ENCODE measurements at places on chromosomes 5 and 9.

DNA sequence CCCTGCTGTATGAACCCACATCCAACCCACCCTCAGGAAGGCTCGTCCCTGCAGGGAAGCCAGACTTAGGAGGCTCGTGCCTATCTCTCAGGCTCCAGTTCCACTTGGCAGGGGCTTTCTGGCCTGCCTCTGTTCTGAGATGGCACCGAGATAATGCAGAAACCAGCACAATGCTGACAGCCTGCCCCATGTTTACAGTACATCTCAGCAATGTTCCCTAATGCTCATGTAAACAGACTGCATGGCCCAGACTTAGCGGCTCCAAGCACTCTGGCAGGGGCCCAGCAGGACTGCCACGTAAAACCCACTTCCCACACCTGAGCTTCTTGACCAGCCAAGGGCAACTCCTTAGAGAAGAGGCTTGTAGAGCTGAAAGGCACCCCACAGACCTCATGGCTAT lies 499.5 kb upstream of the BRINP1 start:
- no peak for DNase-seq

- DNase-seq = peak; percentile 50
These were observed 61.8 kb downstream of the COX7C start for GRCh38 chr5:86679529-86679928.

DNA sequence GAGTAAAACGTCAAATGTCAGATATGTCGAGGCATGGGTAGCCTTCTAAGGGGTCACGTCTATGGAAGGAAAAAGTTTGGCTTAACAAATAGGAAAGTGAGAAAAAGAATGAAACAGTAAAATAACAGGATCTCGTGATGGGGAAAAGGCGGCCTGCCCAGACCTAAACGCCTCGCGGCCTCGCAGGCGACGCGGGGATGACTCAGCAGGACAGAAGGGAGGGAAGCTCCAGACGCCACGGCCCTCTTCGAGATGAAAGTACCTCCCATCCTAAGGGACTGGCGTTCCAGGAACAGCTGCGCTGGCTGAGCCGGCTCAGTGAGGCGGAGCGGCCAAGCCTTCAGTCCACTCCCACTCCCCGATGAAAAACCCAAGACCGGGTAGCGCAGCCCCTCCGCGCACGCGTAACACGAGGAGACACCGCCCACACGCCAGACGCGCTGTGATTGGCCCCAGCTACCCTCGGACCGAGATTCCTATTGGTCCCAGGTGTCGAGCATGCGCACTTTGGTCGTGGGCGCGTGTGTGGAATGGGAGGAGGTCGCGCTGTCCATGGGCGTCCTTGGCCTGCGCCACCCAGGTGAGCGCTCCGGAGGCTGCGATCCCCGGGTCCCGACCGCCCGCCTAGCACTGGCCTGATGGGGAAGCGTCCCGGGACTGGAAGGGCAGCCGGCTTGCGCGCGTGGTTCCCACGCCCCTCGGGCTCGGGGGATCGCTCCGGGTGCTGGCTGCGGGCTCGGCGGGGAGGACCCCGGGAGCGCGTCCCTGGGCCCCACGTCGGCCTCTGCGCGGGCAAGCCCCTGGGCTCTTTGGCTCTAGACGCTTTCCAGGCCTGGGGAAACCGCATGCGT lies 588.5 kb downstream of the MTRR start:
- DNase-seq = no peak

DNA sequence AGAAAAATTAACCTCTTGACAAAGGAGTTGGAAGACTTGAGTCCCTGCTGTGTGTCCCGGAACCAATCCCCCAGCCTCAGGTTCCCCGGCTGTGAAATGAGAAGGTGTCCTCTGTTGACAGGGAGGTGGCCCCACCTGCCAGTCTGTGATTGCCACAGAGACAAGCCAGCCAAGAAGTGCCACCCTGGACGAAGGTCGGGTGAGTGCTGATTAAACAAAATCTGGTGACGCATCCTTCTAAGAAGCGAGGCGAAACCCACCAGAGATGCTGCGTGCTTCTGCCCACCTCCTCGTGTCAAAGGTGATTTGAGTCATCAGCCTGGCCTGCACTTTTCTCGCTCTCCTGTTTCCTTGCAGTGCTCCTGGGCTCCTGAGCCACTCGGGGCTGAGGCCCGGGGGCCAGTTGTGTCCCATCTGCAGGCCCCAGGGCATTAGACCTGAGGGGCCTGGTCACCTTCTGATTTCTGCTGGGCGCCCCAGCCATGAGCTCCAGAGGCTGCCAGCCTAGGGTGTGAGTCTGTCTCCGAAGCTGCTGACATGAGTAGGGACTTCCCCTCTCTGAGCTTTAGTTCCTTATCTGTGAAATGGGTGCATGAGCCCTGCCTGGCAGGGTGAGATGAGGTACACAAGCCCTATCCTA lies 28.7 kb downstream of the NEK6 start:
- DNase-seq = no peak

GRCh38 chr9:129253803-129254381 lies 75.8 kb upstream of the IER5L start:
- peak; percentile 38 for DNase-seq

DNA sequence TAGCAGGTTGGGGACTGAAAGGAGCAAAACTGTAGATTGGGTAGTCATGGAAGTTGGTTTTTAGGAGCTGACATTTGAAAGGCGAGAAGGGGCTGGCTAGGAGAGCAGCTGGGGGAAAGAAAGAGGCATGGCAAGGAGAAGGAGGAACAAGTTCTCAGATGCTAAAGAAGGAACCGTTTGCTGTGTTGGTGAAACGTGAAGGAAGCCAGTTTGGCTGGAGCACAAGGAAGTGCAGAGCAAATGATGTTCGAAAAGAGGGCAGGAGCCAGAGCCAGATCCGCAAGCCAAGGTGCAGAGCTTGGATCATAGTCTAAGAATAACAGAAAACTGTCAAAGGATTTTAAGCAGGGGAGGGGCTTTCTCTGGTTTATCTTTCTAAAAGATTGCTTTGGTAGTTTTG lies 276.6 kb downstream of the ASTN2 start:
- DNase-seq = no peak

GRCh38 chr9:2270565-2270964 lies 255.4 kb downstream of the SMARCA2 start:
- no peak for DNase-seq

GRCh38 chr5:39215857-39216256 lies 3.5 kb downstream of the FYB1 start:
- no peak for DNase-seq

DNA sequence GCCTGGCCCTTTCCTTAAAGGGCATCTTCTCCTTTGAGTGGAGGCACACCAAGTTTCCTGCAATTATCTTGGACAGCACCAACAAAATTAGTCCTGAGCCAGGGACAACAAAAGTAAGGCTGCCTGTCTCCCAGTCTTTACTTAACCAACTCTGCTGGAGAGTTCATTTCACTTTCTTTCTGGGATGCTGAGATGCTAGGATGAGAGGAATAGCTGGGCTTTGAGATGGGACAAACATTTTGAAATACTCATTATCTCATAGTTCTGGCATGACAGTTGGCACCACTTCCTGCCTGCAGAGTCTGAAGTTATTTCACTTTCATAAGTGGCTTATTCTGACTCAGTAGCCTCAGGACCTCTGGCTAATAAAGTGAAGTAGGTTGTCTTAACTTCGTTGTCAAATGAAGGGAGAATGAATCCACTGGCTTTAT lies 157.0 kb downstream of the C9orf152 start:
- DNase-seq = no peak

DNA sequence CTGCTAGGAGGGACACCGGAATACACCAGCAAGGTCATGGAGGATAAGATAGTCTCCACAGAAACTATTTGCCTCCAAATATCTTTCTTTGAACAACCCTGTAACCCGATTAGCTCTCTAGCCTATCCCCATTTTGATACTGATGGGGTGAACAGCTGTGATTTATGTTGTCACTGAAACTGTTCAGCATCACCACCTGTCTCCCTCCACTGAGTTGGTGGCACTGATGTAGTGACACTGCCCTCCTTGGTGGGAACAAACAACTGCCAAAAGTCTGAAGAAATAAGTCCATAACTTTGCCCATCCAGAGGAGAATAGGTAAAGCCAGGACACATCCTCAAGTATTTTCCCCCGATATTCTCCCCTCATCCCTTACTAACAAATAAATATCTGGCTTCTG lies 24.3 kb upstream of the KCNV2 start:
- no peak for DNase-seq

GRCh38 chr9:116697887-116698286 lies 10.8 kb downstream of the TRIM32 start:
- no peak for DNase-seq

DNA sequence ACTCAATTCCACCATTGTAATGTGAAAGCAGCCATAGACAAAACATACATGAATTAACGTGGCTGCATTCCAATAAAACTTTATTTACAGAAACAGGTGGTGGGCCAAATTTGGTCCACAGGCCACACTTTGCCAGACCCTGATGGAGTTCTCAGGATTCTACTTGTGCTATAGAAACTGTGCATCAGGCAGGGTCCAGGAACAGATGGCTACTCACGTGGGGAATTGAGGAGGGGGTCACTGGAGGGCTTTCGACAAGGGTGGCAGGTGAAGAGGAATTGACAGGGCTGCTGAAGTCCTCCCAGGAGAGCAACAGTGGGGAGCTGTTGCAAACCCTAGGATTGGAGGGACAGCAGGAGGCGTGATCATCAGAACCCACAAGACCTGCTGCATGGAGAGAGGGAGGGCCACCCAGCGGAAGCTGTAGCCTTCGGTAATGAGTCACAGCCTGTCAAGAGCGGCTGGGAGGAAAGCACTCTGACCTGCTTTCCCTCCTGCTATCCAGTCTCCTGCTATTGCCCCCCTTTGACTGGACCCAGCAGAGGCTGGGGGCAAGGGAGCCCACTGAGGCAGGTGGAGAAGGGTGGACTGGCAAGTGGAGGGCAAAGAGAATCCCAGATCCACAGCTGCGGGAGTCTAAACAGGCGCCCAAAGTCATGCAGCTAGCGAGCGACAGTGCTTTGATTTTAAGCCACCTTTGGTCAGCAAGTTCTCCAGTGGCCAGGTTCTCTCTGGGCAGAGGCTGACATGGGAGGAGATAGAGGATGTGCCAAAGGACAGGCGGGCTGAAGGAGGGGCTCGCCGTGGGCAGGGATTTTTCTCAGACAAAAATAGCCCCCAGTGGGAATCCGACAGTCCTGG lies 138.3 kb upstream of the SMIM23 start:
- no peak for DNase-seq

- DNase-seq = no peak
These were observed 3.5 kb upstream of the C5 start for GRCh38 chr9:121053544-121053943.

DNA sequence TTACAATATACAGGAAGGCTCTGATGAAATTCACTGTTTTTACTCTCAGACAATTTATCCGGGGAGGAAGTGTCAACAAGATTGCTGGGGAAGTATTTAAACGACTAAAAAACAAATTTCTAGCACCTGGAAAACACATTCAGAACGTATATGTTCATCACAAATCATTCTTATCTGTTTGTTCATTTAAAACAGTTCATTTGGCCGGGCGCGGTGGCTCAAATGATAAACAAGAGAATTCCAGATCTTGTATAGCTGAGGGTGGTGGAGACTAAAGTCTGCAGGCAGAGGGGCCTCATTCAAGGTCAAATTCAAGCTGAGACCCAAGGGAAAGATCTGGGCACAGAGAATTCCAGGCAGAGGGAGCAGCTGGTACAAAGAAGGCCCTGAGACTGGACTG lies 90.0 kb downstream of the STK10 start:
- DNase-seq = no peak

DNA sequence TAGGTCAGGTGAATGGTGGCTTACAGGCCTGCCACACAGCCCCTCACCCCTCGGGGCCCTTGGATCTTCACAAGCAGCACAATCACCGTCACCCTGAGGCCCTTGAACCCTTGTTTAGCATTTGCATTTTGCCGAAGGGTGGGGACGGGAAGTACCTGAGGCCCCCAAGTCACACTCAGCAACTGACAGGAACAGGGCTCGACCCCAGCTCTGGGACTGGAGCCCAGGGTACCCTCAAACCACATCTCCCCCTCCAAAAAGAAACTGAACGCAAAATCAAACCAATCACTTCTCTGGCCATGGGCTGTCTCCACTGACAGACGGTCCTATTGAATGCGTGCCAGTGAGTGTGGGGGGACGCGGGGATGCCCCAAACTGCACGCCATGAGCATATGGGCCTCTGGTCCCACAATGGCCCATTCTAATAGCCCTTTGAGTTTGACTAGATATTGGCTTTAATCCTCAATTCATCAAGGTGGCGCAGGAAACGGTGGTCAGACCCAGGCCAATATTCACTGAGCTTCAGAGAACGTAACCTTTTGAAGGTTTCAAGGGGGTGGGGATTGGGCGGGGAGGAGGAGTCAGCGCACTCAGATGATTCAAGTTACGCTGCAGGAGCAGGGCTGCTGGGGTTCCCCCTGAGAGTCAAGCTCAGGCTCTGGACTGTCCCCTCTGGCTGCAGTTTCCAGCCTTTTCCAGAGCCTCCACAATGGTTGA lies 176.0 kb downstream of the DAB2IP start:
- peak; percentile 1 for DNase-seq

DNA sequence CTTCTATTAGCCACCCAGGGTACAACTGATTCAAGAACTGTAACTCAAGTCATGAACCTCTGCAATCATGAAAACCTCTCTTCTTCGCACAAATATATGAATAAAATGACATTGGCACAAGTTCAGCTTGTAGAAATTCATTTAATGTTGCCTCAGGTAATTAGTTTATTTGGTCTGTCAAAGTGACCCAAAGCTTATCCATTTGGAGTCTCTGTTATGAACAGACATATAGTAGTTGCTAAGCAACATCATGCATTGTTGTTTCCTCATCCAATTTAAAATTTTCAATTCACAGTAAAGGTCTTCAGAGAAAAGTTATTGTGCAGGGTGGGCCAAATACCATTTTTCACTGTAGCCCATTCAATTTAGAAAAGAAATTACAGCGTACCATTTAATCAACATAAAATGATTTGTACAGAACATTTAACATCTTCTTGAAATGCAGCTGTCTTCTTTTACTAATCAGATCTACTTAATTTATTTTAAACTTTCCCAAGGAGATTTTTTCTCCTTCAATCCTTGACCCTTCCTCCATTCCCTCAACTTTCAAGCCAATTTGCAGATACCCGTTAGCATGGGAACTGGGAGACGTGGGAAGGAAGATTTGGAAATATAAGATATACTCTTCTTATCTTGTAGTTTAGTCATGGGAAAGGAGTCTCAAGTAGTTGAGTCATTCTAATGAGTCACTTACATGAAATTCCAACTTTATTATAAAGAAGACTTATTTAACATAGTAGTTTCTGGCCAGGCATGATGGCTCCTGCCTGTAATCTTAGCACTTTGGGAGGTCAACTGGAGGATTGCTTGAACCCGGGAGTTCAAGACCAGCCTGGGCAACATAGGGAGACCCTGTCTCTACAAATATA lies 231.3 kb downstream of the ATPSCKMT start:
- no peak for DNase-seq

- no peak for DNase-seq
These were observed 226.5 kb downstream of the ARL15 start for GRCh38 chr5:54083851-54084250.

Data from neural progenitor cell (in vitro differentiated cells).